MV-4-11 (cell line): ENCODE measurements at places on chromosomes 1 and 21.

GRCh38 chr21:44534688-44535087, 5.3 kb downstream of the KRTAP10-1 start:
- peak; percentile 19 for DNase-seq

DNA sequence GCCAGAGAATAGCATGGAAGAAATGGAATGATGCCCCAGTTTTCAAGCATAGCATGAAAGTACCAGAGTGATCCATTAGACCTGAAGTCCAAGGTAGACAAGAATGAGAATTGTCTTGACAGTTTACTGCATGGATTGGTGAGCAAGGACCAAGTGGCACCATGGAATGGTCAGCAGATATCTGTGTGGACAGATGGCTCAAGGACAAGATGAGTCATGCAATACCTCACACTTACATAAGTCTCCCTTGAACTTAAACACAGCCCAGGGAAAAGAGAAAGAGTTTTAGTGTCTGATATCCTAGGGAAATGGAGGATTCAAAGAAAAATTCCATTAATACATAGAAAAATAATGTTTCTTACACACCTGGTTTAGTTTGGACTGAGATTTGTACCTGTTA, 195.2 kb downstream of the MRPL39 start:
- no peak for DNase-seq

GRCh38 chr1:72184099-72184701, 98.1 kb downstream of the NEGR1 start:
- DNase-seq = no peak

DNA sequence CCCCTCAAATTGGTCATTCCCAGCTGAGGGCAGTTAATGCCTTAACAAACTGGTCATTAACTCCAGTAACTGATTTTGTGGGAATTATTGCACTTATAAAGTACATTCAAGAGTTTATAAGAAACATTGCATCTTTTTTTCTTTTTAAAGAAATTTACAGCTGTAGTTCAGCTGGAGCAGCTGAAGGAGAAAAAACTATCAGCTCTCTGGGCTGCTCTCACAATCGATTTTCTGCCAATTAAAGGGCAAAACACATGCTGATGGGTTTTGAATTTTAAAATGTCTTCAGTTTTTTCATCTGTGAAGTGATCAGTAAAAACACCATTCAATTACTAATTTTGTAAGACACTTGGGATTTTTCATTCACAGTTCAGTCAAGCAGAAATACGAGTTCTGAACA, 74.7 kb downstream of the KIFAP3 start:
- DNase-seq = no peak

DNA sequence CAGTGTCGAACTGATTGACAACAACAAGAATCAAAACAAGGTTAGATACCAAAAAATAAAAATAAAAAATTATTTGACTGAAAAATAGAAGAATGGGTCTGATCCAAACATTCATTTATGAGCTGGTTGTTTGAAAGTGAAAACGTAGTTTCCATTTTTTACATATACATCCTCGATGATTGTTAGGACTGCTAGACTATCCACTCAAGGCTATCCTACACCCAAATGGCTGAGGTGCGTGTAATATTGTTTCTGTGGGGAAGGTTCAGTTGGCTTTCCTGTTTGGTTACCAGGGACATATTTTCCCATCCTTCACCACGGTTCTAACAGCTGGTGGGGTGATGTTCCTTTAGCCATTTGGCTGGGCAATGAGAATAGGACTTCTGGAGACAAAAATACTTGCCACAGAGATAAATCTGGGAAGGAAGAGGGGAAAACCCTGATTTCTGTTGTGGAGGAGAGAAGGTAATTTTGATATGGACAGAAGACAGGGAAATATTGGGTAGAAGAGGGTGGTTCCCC, 66.3 kb downstream of the MAP3K7CL start:
- no peak for DNase-seq

GRCh38 chr1:115098979-115099692, 9.8 kb upstream of the TSPAN2 start:
- DNase-seq = peak; percentile 88

- no peak for DNase-seq
Measured at GRCh38 chr1:31744165-31744888, 19.8 kb downstream of the ADGRB2 start.

- no peak for DNase-seq
Measured at GRCh38 chr21:27190601-27191000, 223.7 kb upstream of the ADAMTS5 start.

- no peak for DNase-seq
Measured at GRCh38 chr21:33984021-33984481, 68.4 kb upstream of the ATP5PO start.

- no peak for DNase-seq
Measured at GRCh38 chr1:201545851-201546492, 7.0 kb downstream of the NAV1 start.

DNA sequence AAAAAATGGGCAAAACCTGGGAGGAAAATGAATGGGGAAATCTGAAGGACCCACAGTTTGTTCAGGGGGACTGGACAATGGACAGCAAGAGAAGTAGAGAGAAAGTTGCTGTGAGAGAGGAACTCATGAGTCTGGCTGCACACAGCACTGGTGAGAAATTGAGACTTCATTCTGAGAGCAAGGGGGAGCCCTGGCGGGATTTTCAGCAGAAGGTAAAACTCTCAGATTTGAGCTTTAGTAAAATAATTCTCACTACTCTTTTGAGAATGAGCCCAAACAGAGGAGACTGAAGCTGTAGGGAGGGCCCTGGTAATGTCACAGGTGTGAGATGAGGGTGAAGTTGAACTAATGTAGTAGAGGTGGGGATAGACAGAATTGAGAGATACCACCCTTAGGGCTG, 438.6 kb downstream of the OMA1 start:
- DNase-seq = no peak

DNA sequence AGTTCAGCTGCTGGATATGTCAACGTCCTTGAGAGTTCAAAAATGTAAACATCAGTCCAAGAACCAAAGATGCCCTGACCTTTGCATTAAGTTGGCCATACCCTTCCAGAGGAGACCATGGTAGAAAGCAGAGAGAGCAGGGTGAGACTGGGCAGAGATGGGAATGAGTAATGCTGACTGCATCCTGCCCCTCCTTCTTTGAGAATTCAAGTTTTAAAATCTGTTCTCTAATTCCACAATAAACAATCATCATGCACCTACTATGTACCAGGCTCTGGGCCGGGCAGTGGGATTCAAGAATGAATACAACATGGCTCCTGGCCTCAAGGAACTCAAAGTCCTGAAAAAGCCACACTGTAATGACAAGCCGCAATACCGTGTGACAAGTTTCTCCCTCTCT, 3.9 kb upstream of the HAO2 start:
- DNase-seq = no peak
